SK-N-SH (cell line): ENCODE measurements at places on chromosomes 1 and 21. TPM values are rescaled to one million over a fixed set of nuclear protein-coding genes. Genes with fewer than 3 reads are reported as not detected.

DNA sequence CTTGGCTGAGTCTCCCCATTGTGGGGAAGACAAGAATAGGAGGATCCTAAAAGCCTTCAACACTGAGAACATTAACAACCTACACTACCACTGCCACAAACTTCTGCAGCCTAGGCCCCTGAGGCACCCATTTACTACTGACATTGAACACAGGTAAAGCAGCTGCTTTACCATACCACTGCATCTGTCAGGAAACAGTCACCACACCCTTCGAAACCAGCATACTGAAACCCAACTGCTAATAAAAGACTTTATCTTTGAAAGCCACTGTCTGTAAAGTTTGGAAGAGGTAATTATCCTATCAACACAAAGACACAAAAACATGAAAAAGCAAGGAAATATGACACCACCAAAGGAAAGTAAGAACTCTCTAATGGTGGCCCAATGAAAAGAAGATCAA, 7.4 kb downstream of the IFNAR1 start:
- DNase-seq = no peak

Gene GJA4
- not detected in 2 replicates for polyA plus RNA-seq

DNA sequence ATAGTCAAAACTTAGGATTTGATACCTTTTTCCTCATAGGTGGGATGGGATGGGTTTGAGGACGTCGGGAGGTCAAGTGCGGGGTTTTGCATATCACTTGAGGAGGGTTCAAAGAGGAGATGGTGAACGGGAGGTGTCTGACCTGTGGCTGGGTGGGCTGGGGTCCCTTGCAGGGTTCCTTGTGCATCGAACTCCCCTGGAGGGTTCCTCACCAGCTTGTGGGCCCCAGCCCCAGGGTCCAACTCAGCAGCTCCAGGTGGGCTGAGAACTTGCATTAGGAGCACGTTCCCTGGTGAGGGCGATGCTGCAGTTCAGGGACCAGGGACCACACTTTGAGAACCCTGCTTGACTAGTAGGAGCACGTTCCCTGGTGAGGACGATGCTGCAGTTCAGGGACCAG, 23.2 kb downstream of the TRPM2 start:
- DNase-seq = no peak

Gene CAMK2N1
- 2.8 and 5.3 TPM in 2 replicates for polyA plus RNA-seq

DNA sequence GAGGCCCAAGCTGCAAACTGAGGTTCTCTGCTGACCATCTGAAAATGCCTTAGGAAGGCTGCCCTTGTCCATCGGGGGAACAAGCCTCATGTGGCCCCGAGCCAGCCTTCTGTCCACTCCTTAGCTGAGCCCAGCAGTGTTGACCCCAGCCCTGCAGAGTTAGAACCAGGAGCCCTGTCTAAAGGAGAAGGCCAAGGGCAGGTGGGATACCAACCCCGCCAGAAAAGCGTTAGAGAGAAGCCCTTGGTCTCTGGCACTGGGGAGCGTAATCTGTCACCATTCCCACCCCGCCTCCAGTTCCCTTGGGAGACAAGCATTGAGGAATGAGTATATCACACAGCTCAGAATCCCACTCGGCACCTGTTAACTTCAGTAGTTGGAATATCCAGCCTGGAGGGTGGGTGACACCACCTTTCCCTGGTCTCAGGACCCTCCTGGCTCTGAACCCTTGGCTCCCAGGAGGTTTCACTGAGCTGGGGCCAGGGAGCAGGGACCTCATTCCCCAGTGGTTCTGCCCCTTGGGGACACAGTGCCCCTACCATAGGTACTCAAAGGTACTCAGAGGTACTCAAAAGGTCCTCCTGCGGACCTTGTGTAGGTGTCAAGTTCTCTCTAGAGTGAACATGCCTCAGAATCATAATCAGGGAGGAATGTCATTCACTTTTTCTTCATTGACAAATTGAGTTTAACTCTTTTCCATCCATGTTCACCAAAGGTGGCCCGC, 16.4 kb downstream of the ETS2 start:
- no peak for DNase-seq

DNA sequence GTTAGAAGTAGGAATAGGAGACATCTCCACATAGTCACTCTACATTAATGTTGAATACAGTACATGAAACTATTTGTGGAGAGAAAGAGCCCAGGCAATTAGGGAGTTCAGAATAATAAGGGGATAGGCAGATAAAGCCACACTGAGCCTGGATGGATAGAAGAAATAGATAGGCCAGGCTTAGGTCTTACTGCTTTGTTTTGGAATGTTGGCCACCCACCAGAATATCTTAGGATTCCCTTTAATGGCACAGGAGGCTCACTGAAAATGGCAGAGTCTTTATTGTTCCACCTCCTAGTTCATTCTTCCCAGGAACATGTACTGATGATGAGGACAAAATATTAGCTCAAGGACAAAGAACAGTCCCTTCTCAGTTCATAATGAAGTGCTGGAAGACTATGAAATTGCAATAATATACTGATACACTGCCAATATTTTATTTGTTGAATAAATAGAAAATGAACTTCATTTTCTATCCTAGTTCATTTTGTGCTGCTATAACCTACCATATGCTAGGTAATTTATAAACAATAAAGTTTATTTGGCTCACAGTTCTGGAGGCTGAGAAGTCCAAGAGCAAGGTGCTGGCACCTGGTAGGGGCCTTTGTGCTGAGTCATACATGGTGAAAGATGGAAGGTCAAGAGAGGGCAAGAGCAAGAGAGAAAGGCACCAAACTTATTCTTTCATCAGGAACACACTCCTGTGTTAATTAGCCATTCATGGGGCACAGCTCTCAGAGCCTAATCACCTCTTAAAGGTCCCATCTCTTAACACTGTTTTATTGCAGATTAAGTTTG, 87.3 kb downstream of the TBX15 start:
- DNase-seq = no peak

Gene BSND
- not detected in 2 replicates for polyA plus RNA-seq

Gene C4BPB
- not detected in 2 replicates for polyA plus RNA-seq

- DNase-seq = no peak
Measured at GRCh38 chr1:231104917-231105316, 56.9 kb upstream of the TRIM67 start.

Gene CD160
- polyA plus RNA-seq = not detected in 2 replicates

Gene LCE1E
- not detected in 2 replicates for polyA plus RNA-seq

Gene RNU1-2
- not detected in 2 replicates for polyA plus RNA-seq

- DNase-seq = no peak
Measured at GRCh38 chr21:34091607-34092006, 18.2 kb downstream of the MRPS6 start.

Gene IGFN1
- polyA plus RNA-seq = 0.08 and 0.18 TPM in 2 replicates

DNA sequence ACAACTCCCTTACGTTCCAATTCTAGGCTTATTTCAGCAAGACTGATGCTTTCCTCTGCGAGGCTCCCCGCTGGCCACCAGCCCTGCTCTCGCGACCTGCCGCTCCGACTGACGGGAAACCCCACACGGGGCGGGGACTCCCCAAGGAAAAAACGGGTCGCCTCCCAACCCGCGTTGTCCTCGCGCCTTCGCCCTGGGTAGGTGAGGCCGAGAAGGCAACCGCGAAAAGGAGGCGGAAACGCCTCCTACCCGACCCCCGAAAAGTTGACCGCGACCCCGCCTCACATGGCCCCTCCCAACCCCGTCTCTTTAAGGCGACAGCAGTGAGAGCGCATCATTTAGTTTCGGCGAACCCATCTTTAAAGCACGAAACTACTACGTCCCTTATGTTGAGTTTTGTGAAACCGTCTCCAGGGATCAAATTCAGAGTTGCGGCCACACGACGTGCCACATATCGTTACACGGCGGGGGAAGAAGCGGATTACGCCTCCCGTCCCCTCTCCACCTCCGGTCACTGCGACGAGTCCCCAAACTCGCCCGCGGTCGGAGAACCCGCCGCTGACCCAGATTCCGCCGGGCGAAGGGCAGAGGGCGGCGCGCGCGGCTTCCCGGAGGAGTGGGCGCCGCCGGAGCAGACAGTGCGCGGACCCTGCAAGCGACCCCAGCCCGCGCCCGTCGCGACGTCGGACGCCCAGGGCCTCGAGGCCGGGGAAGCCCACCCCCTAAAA, 1.2 kb downstream of the ANP32E start:
- DNase-seq = peak; percentile 78

Gene PTGER3
- polyA plus RNA-seq = 1.3 and 1.9 TPM in 2 replicates

Gene FCRLA
- 0.10 and 0.13 TPM in 2 replicates for polyA plus RNA-seq

DNA sequence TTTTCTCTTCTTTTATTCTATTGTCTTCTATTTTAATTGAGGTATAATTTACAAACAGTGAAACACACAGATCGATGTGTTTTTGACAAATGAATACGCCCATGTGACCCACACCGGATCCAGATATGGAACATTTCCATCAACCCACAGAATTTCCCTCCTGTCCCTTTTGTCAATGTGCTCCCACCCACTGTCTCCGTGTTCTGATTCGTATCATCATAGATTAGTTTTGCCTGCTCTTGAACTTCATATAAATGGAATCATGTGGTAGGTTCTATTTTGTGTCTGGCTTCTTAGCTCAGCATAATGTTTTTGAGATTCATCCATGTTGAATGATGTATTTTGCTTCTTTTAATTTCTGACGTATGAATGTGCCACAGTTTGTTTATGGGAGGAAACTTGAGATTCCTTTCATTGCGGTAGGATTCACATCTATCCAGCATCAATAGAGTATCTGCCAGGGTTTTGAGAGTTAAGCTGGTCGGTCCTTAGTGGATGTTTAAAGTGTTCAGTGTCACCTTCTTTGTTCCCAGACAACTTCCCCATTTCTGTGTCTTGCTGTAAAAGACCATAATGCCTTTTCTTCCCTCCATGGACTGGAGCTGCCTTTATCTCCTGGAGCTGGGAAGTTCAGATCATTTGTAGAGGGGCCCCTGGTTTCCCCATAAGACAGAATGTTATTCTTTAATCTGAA, 14.7 kb downstream of the NAV1 start:
- no peak for DNase-seq

Gene STYXL2
- not detected in 2 replicates for polyA plus RNA-seq

DNA sequence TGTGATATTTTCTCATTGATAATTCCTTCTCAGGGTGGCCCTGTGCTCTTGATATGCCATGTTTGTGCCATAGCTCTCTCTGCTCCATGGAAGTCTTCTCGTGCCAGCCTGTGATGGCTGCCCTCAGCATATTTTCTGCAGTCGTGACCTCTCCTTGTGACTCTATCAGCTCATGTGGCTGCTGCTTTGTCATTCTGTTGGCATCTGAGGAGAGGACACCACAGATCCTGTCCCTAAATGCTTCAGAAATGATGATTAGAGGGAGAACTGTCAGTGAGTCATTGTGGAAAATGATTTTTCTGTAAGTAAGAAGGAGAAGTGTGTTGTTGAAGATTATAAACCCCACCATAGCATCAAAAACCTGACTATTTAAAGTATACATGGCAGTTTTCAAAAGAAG, 286.0 kb downstream of the ADGRL2 start:
- no peak for DNase-seq

Gene PLPP3
- polyA plus RNA-seq = 32.2 and 38.1 TPM in 2 replicates

GRCh38 chr1:6273380-6273891, 12.5 kb upstream of the GPR153 start:
- DNase-seq = no peak

DNA sequence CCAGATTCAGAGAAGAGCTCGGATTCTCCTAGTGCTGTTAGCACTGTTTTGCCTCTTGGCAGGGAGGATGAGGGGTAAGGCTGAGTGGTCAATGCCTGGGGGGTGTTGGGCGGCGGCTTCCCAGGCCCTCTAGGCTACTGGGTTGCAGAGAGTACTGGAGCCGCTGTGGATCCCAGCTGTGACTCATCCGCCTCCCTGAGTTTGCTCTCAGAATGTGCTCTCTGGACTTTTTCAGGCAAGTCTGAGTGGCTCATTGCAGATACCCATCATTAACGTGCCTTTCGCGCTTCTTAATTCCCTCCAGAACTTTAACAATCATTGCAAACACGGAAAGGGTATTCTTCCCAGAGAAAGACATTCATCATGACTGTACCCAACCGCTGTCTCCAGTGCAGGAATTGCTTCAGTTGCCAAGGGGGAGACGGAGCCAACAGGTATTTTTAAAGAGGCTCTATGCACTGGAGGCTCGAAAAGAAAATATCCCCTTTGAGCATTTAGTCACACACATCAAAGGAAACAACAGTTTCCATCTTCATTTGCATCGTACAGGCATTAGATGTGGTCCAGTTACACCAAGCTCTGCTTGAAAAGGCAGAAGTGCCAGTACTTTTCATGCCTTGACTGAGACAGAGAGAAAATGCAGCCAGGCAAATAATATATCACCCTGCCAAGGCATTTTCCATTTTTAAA, 14.4 kb upstream of the CAMTA1 start:
- peak; percentile 36 for DNase-seq

DNA sequence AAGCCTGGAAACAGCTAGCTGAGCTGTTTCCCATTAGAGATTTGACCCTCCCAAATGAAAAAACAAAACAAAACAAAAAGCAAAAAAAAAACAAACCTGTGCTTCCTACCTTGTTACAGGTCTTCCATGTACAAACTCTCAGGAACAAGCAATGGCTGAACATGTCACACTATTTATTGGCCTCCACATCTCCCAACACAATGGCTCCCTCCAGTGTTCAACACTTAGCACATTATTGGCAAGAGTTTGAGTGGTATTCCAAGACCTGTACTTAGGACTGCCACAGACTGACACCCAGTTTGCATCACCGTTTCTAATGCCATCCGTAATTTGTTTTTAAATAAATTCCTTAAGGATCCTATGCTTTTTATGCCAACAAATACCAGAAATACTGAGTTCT, 195.0 kb upstream of the OLFM3 start:
- peak; percentile 35 for DNase-seq

- no peak for DNase-seq
Measured at GRCh38 chr1:238767321-238767720, 619.0 kb upstream of the CHRM3 start.

DNA sequence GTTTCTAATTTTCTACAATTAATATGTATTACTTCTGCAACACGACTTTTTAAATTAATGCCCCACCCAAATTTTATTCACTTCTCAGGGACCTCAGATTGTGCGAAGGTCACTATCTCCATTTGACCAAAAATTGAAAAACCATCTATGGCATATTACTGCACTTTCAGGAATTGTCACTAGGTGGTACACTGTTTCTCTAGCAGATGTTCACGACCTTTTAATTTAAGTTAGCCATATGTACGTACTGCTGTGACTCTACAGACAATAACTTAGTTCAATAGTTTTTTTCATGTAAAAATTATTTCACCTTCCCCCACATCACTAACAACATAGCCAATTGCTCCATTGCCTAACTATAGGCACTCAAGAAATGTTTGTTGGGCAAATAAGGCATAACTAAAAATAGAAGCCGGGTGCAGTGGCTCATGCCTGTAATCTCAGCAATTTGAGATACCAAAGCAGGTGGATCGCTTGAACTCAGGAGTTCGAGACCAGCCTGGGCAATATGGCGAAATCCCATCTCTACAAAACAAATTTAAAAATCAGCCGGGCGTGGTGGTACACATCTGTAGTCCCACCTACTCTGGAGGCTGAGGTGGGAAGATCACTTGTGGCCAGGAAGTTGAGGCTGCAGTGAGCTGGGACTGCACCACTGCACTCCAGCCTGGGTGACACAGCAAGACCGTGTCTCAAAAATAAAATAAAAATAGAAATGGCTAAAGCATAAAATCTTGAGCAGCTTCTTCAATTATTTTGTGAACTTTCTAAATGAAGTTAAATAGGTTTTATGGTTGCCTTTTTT, 75.7 kb upstream of the PKN2 start:
- DNase-seq = peak; percentile 29

GRCh38 chr21:16072737-16073136, 343.0 kb downstream of the USP25 start:
- DNase-seq = no peak

Gene LCE2C
- not detected in 2 replicates for polyA plus RNA-seq
